ENCODE measurements at places on chromosomes 16 and 17.

DNA sequence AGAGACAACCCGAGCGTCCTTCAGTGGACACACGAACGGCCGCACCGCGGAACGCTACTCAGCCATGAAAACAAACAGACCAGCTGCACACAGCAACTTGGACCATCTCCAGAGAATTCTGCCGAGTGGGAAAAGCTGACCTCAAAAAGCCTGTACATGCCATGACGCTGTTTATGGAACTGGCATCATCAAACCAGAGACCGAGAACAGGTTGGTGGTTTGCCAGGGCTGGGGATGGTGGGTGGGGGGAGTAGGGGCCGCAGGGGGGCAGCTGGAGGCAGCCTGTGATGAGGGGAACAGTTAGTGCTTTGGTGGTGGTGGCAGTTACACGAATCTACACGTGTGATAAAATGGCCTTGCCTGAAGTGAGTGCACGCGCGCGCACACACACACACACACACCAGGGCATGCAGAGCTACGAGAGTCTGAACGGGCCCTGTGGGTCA lies 169.8 kb downstream of the LAT start:
- DNase-seq: no peak

GRCh38 chr16:84907575-84907974 lies 87.8 kb downstream of the CRISPLD2 start:
- DNase-seq: no peak

- DNase-seq: no peak
Measured at GRCh38 chr17:65609749-65610148, 48.3 kb upstream of the AXIN2 start.

GRCh38 chr17:50175035-50175807 lies 9.4 kb downstream of the SGCA start:
- peak; percentile 50 for DNase-seq

- DNase-seq: no peak
Measured at GRCh38 chr16:89545044-89545830, 15.2 kb upstream of the RPL13 start.

DNA sequence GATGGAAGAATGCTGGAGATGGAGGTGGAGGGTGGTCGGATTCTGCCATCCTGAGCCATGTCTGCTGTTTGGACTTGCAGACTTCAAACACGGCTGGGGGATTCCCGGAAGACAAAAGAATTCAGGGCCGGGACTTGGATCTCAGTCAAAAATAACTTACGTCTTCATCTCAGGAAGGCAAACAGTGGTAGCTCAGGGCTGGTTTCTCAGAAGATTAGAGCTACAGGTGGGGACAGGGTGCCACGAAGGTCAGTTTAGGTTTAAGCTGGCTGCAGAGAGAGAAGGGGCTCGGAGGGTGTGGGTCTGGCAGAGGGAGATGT lies 4.3 kb upstream of the RHBDL3 start:
- DNase-seq: no peak

DNA sequence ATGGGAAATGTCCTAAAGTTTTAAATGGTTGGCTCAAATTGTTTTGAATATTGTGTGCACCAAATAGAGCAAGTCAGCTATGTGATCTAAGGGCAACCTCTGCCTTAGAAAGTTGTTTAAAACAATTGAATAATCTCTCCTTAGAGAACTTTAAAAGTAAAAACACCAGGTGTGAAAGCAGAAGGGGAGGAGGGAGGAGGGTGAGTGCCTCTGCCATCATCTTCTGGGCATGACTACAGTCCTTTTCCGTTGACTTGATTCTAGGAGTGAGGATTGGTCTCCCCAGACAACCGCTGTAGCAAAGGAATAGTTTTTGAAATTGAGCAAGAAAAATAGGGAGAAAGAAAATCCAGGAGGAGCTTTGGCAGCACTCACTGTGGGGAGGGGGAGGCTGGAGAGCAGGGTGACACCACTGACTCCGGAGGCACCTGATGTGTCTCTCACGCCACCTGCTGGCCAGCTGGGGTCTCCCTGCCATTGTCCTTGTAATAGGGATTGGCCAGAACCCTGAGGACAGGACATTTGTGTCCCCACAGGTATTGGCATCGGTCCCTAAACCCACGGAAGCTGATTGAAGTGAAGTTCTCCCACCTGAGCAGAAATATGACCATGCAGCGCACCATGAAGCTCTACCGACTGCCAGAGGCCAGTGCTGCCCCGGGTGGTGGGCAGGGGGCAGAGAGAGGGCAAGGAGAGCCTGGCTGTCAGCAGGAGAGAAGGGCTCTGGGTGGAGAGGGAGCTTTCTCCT lies 33.3 kb downstream of the PLCD3 start:
- DNase-seq: peak; percentile 93

GRCh38 chr17:10059684-10060211 lies 138.7 kb downstream of the GAS7 start:
- DNase-seq: peak; percentile 74

DNA sequence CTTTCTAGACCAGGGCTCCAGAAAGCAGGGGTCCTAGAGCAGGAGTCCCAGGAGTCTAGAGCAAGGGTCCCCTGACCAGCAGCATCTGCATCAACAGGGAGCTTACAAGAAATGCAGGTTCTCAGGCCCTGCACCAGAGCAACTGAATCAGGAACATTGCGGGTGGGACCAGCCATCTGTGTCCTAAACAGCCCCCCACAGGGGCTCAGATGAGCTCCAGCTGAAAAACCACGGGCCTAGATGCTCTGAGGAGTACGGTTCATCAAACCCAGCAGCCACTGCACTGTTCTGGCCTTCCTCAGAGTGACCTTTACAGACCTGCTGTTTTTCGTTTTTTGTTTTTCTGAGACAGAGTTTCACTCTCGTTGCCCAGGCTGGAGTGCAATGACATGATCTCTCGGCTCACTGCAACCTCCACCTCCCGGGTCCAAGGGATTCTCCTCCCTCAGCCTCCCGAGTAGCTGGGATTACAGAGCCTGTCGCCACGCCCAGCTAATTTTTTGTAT lies 438.2 kb downstream of the SOX9 start:
- no peak for DNase-seq

DNA sequence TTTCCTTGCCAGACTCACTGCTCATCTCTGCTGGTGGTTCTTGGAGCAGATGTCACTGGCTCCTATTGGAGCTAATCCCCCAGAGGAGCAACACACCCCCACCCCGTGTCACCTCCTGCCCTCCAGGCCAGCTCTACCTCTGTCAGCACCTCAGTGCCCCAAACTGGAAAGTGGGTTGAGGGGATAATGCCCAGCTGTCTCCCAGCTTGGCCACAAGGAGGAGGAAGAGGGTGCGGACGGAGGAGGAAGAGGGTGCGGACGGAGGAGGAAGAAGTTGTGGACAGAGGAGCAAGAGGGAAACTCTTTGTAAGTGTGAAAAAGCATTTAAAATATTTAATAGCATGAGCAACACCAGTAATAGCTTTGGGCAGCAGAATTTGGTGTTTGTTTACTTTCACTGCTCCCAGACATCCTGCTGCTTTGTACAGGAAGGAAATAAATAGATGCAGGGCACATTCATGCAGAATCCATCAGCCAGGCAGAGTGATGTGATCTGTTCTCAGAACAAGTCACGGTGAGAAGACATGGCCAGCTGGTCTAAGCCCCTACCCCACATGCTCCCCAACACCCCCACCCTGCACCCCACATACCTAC lies 82.5 kb downstream of the C17orf67 start:
- DNase-seq: no peak

Measured in aorta (tissue), 5 donors.